Activated naive CD4-positive, alpha-beta T cell treated with anti-CD3 and anti-CD28 coated beads for 36 hours (primary cell): ENCODE measurements at places on chromosomes 1 and 21. TPM values are rescaled to one million over a fixed set of nuclear protein-coding genes. Genes with fewer than 3 reads are reported as not detected.

DNA sequence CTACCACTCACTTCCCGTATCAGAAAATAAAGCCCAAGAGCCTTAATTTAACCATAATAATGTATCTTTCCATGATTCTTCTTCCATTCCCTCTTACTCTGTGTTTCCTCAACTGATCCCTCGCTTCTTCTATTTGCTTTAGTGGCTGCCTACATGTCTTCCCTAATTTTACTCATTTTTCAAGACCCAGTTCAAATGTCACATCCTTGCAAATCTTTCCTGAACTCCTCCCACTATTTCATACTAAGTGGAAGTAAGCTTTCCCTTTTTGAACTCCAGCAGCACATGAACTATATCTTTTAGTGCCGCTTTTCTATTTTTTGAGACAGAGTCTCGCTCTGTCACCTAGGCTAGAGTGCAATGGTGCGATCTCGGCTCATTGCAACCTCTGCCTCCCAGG lies 3.8 kb upstream of the NFYC start:
- DNase-seq: no peak

DNASE2B gene
- not detected for total RNA-seq

GRCh38 chr1:62288662-62289061 lies 30.6 kb downstream of the KANK4 start:
- no peak for DNase-seq

GRCh38 chr21:44960141-44961092 lies 20.6 kb downstream of the SLX9 start:
- DNase-seq: no peak

GRCh38 chr1:86224651-86225310 lies 68.2 kb upstream of the COL24A1 start:
- no peak for DNase-seq

- no peak for DNase-seq
Observed at GRCh38 chr1:230896779-230897178, 28.5 kb upstream of the C1orf198 start.

B3GALT2 gene
- not detected for total RNA-seq

DNA sequence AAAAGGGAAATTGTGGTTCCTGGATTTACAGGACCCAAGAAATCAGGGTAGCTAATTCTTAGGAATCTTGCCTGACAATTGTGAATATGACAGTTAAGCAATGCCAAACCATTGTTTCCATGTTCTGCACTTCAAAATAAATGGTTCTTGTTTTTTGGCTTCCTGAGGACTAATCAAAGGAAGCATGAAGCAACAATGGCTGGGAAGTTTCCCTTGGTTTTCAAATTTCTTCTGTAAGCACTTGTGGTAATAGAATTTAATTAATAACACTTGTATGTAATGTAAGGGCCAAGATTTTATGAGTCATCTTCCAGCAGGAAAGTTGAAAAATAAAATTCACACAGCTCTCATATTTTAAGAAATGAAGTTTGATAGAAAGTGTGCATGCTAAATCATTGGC lies 31.7 kb downstream of the JAM2 start:
- no peak for DNase-seq

DNA sequence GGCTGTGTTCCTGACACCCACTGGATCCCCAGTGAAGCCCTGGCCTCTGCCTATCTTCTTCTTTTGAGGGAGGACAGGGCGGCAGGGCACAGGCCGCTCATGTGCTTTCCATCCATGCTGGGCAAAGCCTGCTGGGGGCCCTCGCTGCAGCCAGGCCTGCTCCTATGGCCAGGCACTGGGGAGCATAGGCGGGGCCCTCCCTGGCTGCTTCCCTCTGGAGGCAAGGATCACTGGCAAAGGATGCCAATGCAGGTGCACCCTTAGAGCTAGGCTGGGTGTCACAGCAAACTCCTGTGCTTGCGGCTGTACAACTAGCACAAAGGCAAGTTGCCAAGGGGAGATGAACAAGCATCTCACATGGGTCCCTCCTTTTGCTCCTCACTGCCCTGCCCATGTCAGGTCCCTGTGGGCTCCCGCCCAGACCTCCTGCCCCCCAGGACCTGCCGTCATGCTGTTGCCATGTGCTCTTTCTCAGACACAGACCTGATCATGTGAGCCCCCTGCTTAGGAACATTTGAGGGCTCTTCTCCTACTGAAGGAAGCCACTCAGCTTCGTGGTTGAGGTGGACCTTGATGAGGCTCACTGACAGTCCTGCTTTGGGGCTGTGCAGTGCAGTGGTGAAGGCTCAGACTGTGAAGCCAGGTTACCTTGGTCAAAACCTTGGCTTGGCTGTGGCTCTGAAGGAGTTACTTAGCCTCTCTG lies 393.6 kb downstream of the PTPRU start:
- no peak for DNase-seq

GRCh38 chr1:162145966-162146696 lies 76.6 kb downstream of the NOS1AP start:
- no peak for DNase-seq

DNA sequence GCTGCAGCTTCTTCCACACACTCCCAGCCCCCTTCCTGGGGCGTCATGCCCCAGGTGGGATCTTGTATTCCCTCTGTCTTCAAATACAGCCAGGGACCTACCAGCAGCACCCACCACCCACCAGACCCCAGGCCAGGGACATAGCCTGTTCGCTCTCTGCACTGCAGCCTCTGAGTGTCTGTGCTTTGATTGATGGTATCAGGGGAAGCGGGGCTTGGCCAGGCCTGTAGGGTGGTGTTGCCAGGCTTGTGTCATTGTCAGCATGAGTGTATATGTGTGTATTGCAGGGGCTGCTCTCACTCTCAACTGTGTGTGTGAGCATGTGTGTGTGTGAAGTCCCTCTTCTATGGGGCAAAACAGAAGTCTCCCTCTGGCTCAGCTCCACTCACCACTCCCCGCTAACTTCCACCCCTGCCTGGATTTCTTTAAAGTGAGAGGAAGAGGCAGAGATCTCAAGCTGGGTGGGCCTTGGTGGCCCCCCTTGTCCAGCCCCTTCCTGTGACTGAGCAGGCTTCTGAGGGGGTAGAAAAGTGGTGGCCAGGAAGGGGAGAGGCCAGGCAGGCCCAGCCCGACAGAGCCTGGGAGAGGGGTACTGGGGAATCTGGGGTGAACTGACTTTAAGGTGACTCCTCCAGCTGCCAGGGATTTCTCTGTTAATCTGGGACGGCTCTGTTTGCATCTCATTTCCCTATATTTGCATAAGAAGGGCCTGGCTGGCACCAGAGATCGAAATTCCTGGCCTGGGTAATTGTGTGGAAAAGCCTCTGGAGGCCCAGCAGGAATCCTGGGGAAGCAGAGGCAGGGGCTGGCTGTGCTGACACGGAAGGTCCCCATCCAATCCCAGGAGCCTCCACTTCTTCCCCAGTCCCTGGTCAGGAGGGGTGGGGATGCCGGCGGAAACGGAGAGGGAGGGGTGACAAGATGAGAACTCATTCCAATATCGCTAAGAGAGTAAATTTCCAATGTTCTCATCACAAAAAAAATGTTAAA lies 18.6 kb upstream of the ADGRB2 start:
- no peak for DNase-seq

GRCh38 chr1:36653850-36654249 lies 171.1 kb upstream of the CSF3R start:
- DNase-seq: no peak

GRCh38 chr1:65309304-65310077 lies at the start of gene DNAJC6:
Gene DNAJC6, plus strand, starts transcription at chr1:65309543. Its CDS starts 203 bp downstream, at chr1:65309746.
- DNase-seq: peak; percentile 73

GRCh38 chr21:46114963-46115362 lies 17.1 kb downstream of the COL6A2 start:
- peak; percentile 3 for DNase-seq

GRCh38 chr1:217342105-217342504 lies 288.8 kb downstream of the GPATCH2 start:
- no peak for DNase-seq

DNA sequence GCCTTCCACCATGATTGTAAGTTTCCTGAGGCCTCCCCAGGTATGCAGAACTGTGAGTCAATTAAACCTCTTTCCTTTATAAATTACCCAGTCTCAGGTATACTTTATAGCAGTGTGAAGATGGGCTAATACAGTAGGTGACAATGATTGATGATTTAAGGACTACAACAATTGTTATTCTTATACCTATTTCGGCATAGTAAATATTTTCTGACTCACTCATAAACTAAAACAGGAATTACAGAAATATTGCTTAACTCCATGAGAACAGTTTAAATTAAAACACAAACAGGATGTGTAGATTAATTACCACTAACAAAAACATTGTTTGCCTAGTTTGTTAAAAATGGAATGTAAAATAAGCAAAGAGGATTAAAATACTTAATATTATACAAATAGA lies 839.9 kb downstream of the LTN1 start:
- no peak for DNase-seq

DNA sequence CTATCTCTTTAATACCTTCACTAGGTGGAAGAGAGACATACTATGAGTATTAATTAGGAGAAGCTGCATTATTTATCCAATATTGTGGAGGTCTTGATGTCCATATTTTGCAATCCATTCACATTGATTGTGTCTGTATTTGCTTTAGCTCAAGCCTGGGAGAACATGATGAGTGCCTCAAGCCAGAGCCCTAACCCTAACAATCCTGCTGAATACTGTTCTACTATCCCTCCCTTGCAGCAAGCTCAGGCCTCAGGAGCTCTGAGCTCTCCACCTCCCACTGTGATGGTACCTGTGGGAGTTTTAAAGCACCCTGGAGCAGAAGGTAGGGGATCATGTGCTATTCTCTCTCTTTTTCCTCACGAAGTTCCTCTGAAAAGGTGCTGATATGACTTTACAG lies 99.5 kb downstream of the CC2D1B start:
- DNase-seq: no peak

DNA sequence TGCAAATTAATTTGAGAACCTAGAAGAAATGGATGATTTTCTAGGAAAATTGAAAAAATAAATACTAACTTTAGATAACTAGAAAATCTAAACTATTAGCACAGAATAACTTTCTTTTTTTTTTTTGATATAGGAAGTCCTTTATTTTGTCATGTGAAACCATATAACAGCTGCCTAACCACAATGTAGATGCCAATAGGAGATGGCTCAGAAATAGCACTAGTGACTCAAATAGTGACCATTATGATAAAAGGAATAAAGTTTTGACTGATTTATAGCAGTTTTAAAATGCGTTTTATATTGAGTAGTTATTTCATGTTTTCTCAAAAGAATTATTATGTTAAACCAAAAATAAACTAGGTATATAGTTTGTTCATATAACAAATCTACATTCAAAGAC lies 158.0 kb upstream of the CACYBP start:
- no peak for DNase-seq

DNA sequence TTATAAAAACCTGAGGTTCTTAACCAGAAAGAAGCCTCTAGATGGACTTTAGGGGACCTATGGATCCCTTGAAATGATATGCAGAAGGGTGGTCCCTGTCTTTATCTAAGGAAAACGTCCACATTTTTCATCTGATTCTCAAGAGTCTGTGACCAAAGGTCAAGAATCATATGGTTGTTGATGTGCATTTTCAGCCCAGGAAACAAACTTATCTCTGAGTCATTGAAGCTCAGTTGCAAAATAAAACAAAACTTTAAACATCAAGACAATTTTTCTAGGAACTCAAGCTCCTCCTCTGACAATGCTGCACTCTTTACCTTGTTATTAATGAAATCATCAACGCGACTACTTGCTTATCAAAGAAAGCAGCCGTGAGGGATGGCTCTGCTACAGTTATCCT lies 83.3 kb downstream of the TIAM1 start:
- no peak for DNase-seq

PLA2G5 gene
- not detected for total RNA-seq

DNA sequence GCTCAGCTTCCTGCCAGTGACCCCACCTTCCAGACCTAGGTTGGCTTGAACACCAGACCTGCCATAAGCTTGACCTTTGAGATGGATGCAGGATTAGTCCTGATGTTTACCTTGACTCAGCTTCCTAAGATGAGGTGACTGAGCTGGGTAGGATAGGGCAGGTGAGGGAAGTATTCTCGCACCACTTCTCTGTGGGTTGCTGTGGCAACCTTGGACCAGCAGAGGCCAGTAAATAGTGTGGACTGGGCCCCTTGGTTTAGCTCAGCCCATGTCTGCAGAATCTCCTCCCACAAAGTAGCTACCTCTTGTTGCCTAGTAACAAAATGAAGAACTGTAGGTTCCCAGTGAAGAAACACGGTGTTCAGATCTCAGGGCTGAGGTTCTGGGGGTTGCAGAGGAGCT lies 8.4 kb downstream of the RPS6KA1 start:
- DNase-seq: peak; percentile 34

CDC42SE1 gene
- total RNA-seq: 99.0 TPM

DNA sequence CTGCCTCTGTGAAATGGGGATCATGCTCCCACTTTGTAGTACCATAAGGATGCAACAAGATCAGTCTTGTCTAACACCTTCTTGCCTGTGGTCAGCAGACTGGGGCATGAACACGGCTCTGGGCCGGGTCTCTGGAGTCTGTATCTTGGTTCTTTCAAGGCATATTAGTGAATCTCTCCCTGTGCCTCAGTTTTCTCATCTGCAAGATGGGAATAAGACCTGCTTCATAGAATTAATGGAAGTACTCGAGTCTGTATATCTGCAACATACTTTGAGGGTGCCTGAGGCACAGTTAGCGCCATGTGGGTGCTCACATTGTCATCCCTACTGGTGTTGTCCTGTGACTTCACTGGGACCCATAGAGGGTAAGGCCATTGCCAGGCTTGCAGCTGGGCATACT lies 84.6 kb downstream of the IGSF21 start:
- DNase-seq: no peak
